IgD-negative memory B cell (primary cell): ENCODE measurements at places on chromosomes 3 and 15. TPM values are rescaled to one million over a fixed set of nuclear protein-coding genes. Genes with fewer than 3 reads are reported as not detected.

The C3orf49 gene
- not detected for polyA plus RNA-seq

The CCDC39 gene
- not detected for polyA plus RNA-seq

The SLC41A3 gene
- polyA plus RNA-seq: 18.1 TPM

The AHSG gene
- not detected for polyA plus RNA-seq

The SCN5A gene
- not detected for polyA plus RNA-seq

The PATL2 gene
- polyA plus RNA-seq: 17.7 TPM

The PLS1 gene
- polyA plus RNA-seq: not detected

The LRRC49 gene
- polyA plus RNA-seq: not detected

The ATP10A gene
- 0.48 TPM for polyA plus RNA-seq

The FAM107A gene
- not detected for polyA plus RNA-seq

The TIGIT gene
- 0.86 TPM for polyA plus RNA-seq

The CELSR3 gene
- polyA plus RNA-seq: 0.59 TPM

The SLC51B gene
- polyA plus RNA-seq: not detected

The TRIM71 gene
- polyA plus RNA-seq: not detected

The POTEB2 gene
- polyA plus RNA-seq: not detected

The GOLGA6L7 gene
- not detected for polyA plus RNA-seq

The GANC gene
- polyA plus RNA-seq: 48.0 TPM

The VPS39 gene
- 27.5 TPM for polyA plus RNA-seq

The CAMP gene
- 1.1 TPM for polyA plus RNA-seq

The ABHD10 gene
- 44.2 TPM for polyA plus RNA-seq

The SH3GL3 gene
- not detected for polyA plus RNA-seq

The TMC3 gene
- polyA plus RNA-seq: 0.04 TPM

The GJD2 gene
- not detected for polyA plus RNA-seq

The SHF gene
- polyA plus RNA-seq: 0.85 TPM

The PCSK6 gene
- 0.14 TPM for polyA plus RNA-seq

The TOP2B gene
- 46.0 TPM for polyA plus RNA-seq

The PCBP4 gene
- polyA plus RNA-seq: 13.9 TPM

The TMA7 gene
- 701 TPM for polyA plus RNA-seq

The COL6A5 gene
- not detected for polyA plus RNA-seq

The CD200R1 gene
- 8.5 TPM for polyA plus RNA-seq

The XYLB gene
- polyA plus RNA-seq: 0.28 TPM

The RTP1 gene
- not detected for polyA plus RNA-seq

The MESP1 gene
- polyA plus RNA-seq: 1.8 TPM

The ACTRT3 gene
- polyA plus RNA-seq: 0.20 TPM

The CCR3 gene
- 0.15 TPM for polyA plus RNA-seq

The CDAN1 gene
- polyA plus RNA-seq: 10.4 TPM

The POLQ gene
- not detected for polyA plus RNA-seq

The CPOX gene
- polyA plus RNA-seq: 5.7 TPM

The CHAC1 gene
- 0.84 TPM for polyA plus RNA-seq

The PLSCR1 gene
- polyA plus RNA-seq: 31.1 TPM

The NTRK3 gene
- not detected for polyA plus RNA-seq

The IMPDH2 gene
- 96.7 TPM for polyA plus RNA-seq

The CXCR6 gene
- polyA plus RNA-seq: 0.69 TPM

The SPATA12 gene
- not detected for polyA plus RNA-seq

The MGLL gene
- 8.6 TPM for polyA plus RNA-seq

The ENTPD3 gene
- 0.21 TPM for polyA plus RNA-seq

The STRA6 gene
- polyA plus RNA-seq: not detected

The PLOD2 gene
- not detected for polyA plus RNA-seq

The TNFSF10 gene
- 33.5 TPM for polyA plus RNA-seq

The CPN2 gene
- polyA plus RNA-seq: not detected

The CPNE9 gene
- not detected for polyA plus RNA-seq

The RYR3 gene
- 0.08 TPM for polyA plus RNA-seq

The KLHL6 gene
- polyA plus RNA-seq: 31.3 TPM

The MB21D2 gene
- not detected for polyA plus RNA-seq

The BNC1 gene
- not detected for polyA plus RNA-seq

The KBTBD13 gene
- not detected for polyA plus RNA-seq
